Left lung (tissue), 14 donors: ENCODE measurements at places on chromosomes 4 and X.
A peak's percentile ranks its signal among the peaks of the same experiment; 100 is the strongest.

DNA sequence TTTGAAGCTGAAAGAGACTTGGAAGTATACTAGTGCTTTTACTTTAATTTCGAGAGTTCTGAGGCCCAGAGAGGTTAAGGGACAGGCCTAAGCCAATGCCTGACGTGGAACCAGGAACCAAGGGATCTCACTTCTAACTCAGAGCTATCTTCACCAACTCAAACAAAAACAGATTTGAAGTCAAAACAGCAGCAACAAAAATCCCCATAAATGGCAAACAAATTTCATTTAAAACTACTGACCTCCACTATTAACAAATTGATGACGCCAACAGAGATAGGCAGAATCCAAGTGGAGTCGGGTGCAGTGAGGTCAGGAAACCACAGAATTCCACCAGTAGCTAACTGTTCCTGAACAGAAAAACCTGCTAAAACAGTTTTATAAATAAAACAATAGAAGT lies 5.0 kb downstream of the COX18 start:
- no peaks in the 10 kb centered on the region for H3K27me3 ChIP-seq
- H3K4me3 ChIP-seq, result no peak overlapping the region
- H3K27ac ChIP-seq, result no peak overlapping the region
- no peak for DNase-seq
- peaks cover 18% of the 10 kb centered on the region for H3K4me1 ChIP-seq

DNA sequence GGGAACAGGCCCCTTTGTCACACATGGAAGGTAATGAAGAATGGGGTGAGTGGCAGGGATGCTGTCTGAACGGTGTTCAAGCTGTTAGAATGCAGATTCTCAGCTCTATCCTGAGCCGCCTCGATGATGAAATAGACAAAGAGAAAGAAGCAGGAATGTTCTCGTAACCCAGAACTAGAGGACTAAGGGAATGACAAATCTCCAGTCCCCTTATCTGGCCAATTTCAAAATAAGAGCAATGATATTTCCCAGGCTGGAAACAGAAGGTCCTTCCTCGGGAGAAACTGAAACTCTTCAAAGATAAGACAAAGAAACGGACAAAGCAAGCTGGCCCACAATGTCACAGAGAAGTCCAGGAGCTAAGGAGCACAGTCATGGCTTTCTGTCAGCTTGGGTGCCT lies 29.5 kb upstream of the MTNR1A start:
- H3K27ac ChIP-seq, result no peak overlapping the region
- H3K27me3 ChIP-seq, result no peaks in the 10 kb centered on the region
- DNase-seq, result no peak
- peaks cover 8% of the 10 kb centered on the region for H3K36me3 ChIP-seq
- no peak overlapping the region for H3K4me3 ChIP-seq

GRCh38 chr4:176546975-176547374 lies 227.2 kb downstream of the SPCS3 start:
- no peaks in the 10 kb centered on the region for H3K27me3 ChIP-seq
- H3K4me1 ChIP-seq, result no peaks in the 10 kb centered on the region
- DNase-seq, result no peak
- H3K4me3 ChIP-seq, result no peak overlapping the region
- no peak overlapping the region for H3K27ac ChIP-seq

DNA sequence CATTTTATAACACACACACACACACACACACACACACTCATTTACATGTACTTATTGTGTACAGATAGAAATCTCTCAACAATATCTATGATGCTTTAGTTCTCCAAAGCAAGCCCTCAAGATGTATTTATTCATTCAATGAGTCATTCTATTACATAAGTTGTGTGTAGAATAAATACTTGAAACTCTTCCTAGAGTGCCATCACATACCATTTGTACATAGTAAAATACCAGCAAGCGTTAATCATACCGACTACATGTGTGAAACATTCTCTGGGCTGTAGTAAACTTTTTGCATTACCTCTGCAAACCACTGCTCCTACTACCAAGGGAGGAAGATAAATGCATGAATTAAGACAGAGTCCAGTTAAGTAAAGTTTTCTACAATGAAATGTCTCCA lies 70.9 kb downstream of the EPHA5 start:
- H3K4me1 ChIP-seq, result no peaks in the 10 kb centered on the region
- DNase-seq, result no peak
- H3K27ac ChIP-seq, result no peak overlapping the region
- no peaks in the 10 kb centered on the region for H3K27me3 ChIP-seq
- H3K4me3 ChIP-seq, result no peak overlapping the region

DNA sequence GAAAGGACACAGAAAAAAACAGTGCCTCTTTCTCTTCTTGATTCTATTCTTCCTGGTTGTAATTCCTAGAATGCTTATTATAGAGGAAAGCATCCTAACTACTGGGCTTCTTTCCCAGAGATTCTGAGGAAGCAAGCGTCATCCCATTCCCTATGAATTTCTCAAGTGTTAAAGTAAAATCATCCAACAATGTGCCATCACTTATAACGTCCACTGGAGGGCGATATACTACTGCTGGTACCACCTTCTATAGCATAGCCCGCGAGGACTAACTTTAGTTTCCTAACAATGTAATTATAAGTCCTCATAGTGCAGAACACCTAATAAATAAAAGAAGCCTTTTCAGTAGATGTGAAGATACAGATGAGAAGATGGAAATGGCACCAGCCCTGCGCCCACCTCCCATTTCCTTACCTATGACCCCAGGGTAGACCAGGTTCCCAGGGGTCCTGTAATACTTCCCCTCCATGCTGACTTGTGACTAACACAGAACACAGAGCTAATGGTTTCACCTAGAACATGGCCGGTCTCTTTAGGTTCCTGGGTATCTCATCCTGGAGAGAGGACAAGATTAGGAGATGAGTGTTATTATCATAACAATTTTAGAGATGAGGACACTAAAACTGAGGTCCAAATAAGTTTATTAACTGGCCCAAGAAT lies 4.2 kb downstream of the CENPVL3 start:
- no peaks in the 10 kb centered on the region for H3K4me1 ChIP-seq
- DNase-seq, result no peak
- no peak overlapping the region for H3K4me3 ChIP-seq
- H3K27me3 ChIP-seq, result peaks cover 27% of the 10 kb centered on the region

DNA sequence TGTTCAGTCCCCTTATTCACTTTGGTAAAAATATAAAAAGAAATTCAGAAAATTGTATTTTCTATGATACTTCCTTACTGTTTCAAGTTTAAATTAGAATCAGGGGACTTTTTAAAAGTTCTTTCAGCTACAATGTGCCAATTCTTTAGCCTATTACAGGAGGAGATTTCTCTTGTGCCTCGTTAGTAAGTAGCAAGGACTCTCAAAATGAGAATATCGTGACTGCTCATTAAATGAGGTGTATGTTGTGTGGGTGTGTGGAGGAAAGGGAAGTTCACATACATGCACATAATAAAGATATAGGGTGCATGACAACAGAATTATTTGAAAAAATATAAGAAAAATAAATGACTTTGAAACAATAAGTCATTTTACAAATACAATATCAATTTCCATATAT lies 190.5 kb downstream of the DTHD1 start:
- no peaks in the 10 kb centered on the region for H3K27me3 ChIP-seq

DNA sequence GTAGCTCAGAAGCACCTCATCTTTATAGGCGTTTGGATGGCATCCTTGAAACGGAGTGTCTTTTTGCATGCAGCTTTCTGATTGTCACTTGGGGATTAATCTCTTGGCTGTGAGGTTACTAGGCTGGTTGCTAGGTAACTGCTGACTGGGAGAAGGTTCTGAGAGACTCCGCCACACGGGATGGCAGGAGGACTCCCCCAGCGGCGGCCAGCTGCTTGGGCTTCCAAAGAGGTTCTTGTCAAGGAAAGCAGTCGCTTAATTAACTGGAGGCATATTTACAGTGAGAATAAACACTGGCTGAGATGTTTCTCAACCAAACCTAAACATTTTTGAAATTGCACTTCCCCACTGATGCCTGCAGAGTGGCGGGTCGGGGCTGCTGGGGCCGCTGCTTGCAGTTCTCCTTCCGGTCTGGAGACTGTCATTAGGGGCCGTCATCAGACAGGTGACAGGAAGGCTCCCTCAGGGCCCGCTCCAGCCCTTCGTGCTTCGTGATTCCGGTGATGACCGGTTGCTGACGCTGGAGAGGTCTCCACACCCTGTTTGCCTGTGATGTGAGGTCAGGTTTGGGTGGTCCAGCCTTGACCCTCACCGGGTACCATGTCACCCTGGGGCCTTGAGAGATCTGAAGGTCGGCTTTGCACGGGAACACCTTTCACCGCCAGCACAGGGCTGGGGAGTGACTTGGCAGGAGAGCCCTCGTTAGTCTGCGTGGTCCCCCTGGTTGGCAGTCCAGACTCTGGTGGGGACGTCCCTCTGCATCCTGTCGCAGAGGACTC lies 9.1 kb downstream of the NSG1 start:
- peaks cover 71% of the 10 kb centered on the region for H3K27me3 ChIP-seq
- no peak overlapping the region for H3K4me3 ChIP-seq
- H3K4me1 ChIP-seq, result no peaks in the 10 kb centered on the region
- H3K36me3 ChIP-seq, result no peaks in the 10 kb centered on the region

DNA sequence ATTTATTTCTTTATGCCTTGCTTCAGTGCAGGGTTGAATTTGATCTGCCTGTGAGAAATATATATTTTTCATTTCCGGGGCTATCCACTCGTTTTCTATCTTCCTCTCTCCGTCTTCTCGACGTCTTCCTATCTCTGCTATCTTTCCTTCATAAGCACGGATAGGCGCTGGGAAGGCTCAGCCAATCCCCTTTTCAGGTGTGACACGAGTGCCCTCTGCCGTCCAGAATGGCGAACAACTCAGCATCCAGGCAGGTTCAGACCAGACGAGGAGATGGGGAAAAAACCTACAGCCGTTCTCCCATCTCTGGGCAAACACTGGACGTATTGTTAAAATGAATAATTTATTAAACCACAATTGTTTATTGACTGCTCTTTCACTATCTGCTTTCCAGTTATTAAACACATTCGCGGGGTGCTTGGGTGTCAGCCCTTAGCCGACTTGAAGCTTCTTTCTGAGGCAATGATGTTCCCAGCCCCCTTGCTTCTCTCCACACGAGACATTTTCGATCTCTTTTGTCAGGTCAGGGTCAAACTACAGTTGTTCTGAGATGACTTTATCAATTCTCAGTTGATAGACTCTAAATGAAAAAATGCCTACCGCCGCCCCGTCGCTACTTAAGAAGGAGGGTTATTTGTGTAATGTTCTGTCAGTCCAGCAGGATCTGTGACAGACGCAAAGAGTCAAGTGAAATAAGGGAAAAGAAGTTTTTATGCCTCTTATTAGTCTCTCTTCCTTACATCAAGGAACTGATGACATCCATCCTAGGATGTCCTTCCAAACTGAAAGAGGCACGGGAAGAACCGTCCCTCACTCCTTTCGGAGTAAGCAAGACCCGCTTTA lies 96.3 kb upstream of the NOCT start:
- peak; percentile 83 for DNase-seq
- no peaks in the 10 kb centered on the region for H3K27me3 ChIP-seq
- peaks cover 11% of the 10 kb centered on the region for H3K4me1 ChIP-seq
- no peaks in the 10 kb centered on the region for H3K36me3 ChIP-seq

GRCh38 chr4:16817286-16817685 lies 81.2 kb downstream of the LDB2 start:
- no peaks in the 10 kb centered on the region for H3K4me1 ChIP-seq
- DNase-seq, result no peak
- H3K36me3 ChIP-seq, result no peaks in the 10 kb centered on the region
- H3K27me3 ChIP-seq, result no peaks in the 10 kb centered on the region
- no peak overlapping the region for H3K4me3 ChIP-seq

DNA sequence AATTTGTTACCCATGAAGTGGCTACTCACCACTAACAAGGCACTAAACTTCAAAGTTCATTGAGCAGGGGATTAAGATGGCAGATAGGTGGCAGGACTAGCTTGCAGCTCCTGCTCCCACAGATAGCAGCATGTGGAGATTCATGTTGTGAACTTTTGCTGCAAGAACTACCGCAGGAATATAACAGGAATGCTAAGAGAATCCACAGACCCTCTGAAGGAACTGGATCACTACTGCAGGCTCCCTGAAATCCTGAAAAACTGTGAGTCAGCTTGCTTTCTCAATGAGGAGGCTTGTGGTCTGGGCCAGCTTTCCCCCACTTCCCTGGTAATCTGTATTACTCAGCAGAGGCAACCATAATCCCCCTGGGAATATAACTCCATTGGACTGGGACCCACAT lies 118.5 kb upstream of the VCX2 start:
- DNase-seq, result no peak
- H3K36me3 ChIP-seq, result no peaks in the 10 kb centered on the region
- no peaks in the 10 kb centered on the region for H3K27me3 ChIP-seq
- no peak overlapping the region for H3K27ac ChIP-seq

DNA sequence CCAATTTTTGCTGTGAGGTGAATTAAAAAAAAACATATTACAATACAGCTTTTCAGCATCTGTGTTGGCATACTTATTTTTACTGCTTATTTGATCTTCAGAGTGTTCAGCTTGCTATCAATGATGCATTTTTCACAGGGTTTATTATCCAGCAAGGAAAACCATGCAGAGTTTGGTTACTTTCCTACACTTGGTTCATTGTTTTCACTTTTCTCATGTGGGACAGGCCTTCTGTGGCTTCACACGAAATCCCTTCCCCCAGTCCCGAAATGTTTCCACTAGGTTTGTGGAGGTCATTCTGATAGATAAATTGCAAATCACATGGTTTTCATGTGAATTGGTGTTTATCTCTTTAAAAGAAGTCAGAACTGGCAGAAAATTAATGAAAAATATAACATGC lies 205.8 kb downstream of the SPCS3 start:
- no peak overlapping the region for H3K27ac ChIP-seq
- H3K36me3 ChIP-seq, result no peaks in the 10 kb centered on the region
- no peak for DNase-seq

GRCh38 chrX:153719238-153719637 lies 4.9 kb downstream of the BCAP31 start:
- no peaks in the 10 kb centered on the region for H3K27me3 ChIP-seq
- peaks cover 3% of the 10 kb centered on the region for H3K4me1 ChIP-seq
- H3K4me3 ChIP-seq, result no peak overlapping the region
- no peaks in the 10 kb centered on the region for H3K36me3 ChIP-seq

GRCh38 chrX:70313503-70313902 lies 23.6 kb downstream of the KIF4A start:
- no peaks in the 10 kb centered on the region for H3K36me3 ChIP-seq
- no peak overlapping the region for H3K27ac ChIP-seq
- no peak overlapping the region for H3K4me3 ChIP-seq
